ENCODE measurements at places on chromosomes 16 and 17. TPM values are rescaled to one million over a fixed set of nuclear protein-coding genes. Genes with fewer than 3 reads are reported as not detected.
A peak's percentile ranks its signal among the peaks of the same experiment; 100 is the strongest.

CCL1 gene
- total RNA-seq = not detected

MFAP4 gene
- total RNA-seq = 0.15 TPM

ABCC3 gene
- 250 TPM for total RNA-seq

STH gene
- not detected for total RNA-seq

PGS1 gene
- 52.9 TPM for total RNA-seq

TBC1D3I gene
- not detected for total RNA-seq

GRCh38 chr17:68089881-68090280 lies 54.3 kb downstream of the KPNA2 start:
- peak; percentile 68 for DNase-seq

DNA sequence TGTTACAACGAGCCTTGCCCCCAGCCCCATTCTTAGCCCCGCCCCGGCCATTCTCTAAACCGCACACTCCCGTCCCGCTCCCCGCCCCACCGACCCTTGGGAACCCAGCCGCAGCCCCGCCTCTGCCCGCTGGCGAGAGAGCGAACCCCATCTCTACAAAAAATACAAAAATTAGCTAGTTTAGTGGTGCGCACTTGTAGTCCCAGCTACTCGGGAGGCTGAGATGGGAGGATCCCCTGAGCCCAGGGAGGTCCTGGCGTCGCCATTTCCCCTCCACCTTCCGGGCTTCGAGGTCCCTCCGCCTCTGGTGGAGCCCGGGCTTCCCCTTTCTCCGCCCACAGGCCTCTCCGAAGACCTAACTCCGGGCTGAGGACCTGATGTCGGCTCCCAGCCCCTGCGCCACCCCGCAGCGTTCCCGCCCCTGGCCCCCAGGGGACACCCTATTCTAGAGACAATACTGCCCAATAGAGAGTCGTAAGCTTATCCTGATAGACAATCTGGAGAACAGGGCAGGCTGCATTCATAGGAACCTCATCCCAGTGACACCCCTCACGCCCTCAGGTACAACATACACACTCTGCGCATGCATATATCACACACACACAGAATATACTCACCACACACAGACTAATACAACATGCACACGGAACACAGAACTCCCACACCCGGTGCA lies 480 bp upstream of the PROCA1 start:
- no peak for DNase-seq

DNA sequence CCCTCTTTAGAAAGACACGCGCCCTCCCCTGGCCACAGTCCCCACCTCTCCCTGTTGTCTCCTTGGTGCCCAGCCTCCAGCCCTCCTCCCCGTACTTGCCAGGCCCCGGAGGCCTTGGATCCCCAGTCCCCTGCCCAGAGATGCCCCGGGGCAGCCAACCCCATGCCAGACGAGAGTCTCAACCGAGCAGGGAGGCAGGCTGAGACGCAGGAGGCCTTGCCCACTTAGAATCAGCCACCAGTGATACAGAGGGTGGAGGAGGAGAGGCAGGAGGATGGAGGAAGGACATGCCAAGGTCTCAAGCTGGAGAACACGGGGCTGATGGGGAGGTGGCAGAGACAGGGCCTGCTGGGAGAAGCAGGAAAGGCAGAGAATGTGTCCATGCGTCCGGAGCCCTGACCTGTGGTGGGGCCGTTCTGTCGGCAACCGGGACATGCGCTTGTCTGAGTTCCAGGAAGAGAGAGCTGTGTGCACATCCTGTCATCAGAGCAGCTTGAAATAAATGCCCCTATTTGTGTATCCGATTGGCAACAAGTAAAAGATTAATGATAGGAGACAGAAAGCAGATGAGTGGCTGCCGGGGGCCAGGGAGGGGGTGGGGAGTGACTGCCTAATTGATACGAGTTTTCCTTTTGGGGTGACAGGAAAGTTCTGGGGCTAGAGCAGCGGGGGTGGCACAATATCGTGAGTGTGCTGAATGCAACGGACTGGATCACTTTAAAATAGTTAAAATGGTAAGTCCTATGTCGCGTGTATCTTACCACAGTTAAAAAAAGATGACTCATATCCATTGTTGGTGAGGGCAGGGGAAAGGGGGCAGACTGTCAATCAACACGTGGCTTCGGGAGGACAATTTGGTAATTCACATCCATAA lies 44.7 kb upstream of the MEAK7 start:
- DNase-seq = no peak

DNA sequence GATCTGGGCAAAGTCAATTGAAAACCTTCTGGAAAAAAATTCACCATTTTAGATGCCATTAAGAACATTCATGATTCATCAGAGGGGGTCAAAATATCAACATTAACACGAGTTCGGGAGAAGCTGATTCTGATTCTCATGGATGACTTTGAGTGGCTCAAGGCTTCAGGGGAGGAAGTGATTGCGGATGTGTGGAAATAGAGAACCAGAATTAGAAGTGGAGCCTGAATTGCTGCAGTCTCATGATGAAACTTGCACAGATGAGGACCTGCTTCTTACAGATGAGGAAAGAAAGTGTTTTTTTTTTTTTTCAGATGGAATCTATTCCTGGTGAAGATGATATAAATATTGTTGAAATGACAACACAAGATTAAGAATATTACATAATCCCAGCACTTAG lies 12.9 kb downstream of the ITGAX start:
- DNase-seq = no peak

- DNase-seq = no peak
These were observed 92.4 kb upstream of the HS3ST2 start for GRCh38 chr16:22721511-22722100.

DNA sequence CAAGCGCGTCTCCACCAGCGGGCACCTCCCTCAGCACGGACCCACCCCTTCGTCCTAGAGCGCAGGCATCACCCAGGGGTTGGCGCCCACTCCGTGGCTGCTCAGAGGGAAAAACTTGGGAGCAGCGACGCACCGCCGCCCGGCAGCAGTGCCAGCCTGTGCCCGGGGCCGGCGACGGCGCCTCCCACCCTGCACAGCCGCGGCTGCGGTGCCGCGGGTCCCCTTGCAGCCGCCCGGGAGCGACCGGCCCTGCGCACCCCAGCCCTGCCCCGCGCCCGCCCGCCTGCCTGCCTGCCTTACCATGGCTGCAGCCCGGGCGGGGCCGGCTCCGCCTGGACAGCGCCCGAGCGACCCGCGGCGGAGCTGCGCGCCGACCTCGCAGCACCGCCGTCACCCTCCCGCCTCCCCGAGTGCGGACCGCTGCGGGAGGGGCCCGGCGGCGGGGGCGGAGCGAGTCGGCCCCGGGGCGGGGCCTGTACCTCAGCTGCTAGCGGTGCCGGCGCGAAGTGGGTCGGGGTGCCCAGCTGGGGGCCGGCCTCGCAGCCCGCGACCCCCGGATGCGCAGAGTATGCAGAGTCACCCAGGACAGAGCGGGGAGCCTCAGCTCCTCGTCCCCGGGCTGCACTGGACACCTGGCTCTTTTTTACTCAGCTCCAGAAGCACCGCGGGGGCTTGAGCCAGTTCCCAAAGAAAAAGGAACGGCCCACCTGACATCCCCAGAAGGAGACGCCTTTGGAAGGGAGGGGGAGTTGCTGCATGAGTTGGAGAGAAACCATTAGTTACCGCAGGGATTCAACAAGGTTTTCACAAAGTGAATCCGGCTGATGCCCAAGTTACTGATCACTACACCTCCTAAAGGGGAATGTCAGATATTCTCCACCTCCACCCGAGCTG lies 17.5 kb upstream of the MTMR4 start:
- DNase-seq = no peak

- peak; percentile 78 for DNase-seq
These were observed 10.7 kb upstream of the LITAF start for GRCh38 chr16:11597235-11598095.

DNA sequence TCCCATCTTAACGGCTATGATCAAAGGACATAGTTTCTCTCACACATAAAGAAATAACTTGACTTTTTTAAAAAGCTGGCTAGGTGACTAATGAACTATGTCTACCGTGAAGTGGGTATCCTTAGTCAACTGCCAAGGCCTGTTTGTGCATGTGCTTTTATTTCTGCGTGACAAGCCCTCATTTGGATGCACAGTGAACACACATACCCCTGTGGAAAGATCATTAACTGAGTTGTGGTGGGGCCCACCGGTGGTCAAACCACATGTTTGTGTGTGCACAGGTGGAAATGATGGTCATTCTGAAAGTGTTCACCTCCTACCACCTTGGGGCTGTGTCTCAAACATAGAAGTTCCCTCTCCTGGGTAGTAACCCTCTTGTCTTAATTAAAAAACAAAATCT lies 256.1 kb upstream of the SALL1 start:
- peak; percentile 97 for DNase-seq

GRCh38 chr16:31455601-31456314 lies 3.5 kb upstream of the ARMC5 start:
- no peak for DNase-seq

DNA sequence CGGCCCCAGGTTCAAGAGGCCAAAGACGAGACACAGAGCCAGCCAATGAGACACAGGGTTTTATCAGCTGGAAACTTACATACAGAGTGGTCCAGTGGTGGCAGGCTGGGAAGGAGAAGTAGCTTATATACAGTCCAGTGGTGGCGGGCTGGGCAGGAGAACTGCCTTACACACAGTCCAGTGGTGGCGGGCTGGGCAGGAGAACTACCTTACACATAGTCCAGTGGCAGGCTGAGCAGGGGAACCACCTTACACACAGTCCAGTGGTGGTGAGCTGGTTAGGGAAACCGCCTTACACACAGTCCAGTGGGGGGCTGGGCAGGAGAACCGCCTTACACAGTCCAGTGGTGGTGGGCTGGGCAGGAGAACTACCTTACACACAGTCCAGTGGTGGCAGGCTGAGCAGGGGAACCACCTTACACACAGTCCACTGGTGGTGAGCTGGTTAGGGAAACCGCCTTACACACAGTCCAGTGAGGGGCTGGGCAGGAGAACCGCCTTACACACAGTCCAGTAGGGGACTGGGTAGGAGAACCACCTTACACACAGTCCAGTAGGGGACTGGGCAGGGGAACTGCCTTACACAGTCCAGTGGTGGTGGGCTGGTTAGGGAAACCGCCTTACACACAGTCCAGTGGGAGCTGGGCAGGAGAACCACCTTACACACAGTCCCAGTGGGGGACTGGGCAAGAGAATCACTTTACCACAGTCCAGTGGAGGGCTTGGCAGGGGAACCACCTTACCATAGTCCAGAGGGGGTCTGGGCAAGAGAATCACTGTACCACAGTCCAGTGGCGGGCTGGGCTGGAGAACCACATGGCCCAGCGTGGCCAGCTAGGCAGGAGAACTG lies 90.9 kb downstream of the GAS7 start:
- DNase-seq = no peak

GRCh38 chr17:72759301-72759700 lies 333.2 kb downstream of the SLC39A11 start:
- peak; percentile 76 for DNase-seq

- peak; percentile 71 for DNase-seq
These were observed 17.3 kb upstream of the WSCD1 start for GRCh38 chr17:6052926-6053325.

DNA sequence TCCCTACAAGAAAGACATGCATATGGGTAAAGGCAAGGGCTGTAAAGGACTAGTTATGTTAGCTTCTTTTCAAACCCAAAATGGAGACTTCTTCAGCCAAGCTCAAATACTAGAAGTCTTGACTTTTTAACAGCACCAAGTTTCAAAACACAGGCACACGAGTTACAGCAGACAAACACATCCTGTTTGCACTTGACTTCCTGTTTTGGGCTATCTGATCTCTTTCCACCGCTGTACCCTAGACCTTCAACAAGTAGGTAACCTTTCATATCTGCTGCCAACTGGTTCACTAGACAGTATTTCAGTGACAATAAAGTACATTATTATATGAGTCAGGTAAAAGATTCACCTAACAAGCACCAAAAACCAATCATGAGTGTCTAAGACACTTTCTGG lies 12.3 kb downstream of the RFFL start:
- peak; percentile 56 for DNase-seq

DNA sequence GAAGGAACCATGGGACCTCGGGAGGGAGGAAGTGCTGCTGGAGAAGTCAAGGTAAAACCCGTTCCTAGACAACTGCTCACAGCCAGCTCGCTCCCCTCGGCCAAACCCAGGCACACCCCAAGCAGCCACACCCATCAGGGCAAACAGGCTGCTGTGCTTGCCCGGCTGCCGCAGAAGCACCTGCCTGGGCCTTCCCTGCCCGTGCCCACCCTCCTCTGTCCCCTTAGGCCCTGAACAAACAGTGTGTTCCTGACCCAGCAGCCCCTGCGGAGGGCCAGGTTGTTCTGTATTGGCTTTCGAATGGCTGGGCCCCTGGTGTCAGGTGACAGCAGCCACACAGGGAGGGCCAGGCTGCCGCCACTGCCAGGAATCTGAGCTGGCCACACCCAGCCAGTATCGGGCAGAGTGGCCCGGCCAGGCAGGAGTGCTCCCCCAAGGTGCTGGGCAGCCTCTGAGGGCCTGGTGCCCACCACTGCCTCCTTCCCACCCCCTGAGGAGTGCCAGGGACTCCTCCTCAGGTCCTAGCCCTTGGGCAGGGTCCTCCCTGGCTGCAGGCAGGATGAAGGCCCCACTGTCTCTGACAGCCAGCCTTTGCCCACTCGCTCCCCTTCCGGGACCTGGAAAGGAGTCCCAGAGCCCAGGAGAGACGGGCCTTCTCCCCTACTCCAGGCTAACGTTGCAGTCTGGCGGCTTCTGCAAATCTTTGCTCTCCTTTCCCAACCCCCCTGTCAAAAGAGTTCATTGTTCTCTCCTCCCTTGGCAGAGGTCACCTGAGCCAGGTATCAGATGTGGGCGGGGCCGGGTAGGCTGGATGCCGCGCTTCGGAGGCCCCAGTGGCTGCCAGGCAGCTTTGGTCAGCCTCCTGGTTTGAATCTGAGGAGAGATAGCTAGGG lies 24.0 kb downstream of the LLGL2 start:
- DNase-seq = peak; percentile 41

GRCh38 chr17:82060001-82060380 lies 5.6 kb downstream of the DUS1L start:
- no peak for DNase-seq

DNA sequence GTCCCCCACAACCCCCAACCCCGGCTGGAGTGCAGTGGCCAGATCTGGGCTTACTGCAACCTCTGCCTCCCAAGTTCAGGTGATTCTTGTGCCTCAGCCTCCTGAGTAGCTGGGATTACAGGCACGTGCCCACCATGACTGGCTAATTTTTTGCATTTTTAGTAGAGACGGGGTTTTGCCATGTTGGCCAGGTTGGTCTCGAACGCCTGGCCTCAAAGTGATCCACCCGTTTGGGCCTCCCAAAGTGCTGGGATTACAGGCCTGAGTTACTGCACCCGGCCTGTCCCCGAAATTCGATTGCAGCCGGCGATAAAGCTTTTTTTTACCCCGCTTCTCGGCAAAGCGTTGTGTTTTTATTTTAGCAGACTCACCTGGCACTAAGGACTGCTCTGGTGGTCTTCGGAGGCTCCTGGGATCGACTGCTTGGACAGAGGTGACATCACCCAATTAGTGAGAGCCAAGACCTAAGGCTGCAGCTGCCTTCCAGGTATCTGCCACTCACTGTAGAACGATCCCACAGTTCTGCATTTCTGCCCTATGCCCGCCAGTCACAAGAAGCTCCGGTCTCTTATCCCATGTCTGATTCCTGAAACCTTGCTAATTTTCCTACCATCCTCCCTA lies 82.2 kb upstream of the ARL4D start:
- DNase-seq = no peak

- no peak for DNase-seq
These were observed 234.7 kb upstream of the MAF start for GRCh38 chr16:79835194-79835593.

Measured in renal cortical epithelial cell (primary cell).